ENCODE measurements at places on chromosomes 2 and 18. TPM values are rescaled to one million over a fixed set of nuclear protein-coding genes. Genes with fewer than 3 reads are reported as not detected.

Gene ZBTB7C
- total RNA-seq, result 1.8 TPM

Gene ALLC
- total RNA-seq, result 0.57 TPM

Gene WDR7
- 26.5 TPM for total RNA-seq

Gene MC2R
- total RNA-seq, result not detected

Gene KLHL30
- total RNA-seq, result 28.9 TPM

Gene ANKRD53
- total RNA-seq, result 3.1 TPM

Gene TEX44
- total RNA-seq, result not detected

Gene RNU2-63P
- not detected for total RNA-seq

Gene HOXD11
- total RNA-seq, result not detected

Gene RNF149
- 40.6 TPM for total RNA-seq

Gene FAM228A
- 1.6 TPM for total RNA-seq

Gene RUFY4
- total RNA-seq, result not detected

Gene TDRD15
- not detected for total RNA-seq

Gene MC5R
- total RNA-seq, result not detected

Gene EFEMP1
- 133 TPM for total RNA-seq

Gene MYL1
- total RNA-seq, result not detected

Gene KRTCAP3
- total RNA-seq, result 0.82 TPM

Gene RBBP8
- total RNA-seq, result 9.7 TPM

Gene TUBA4B
- total RNA-seq, result not detected

Gene ANTXR1
- total RNA-seq, result 47.9 TPM

Gene NAB1
- 58.8 TPM for total RNA-seq

Gene FER1L5
- 0.15 TPM for total RNA-seq

Gene AGXT
- total RNA-seq, result not detected

Gene CSRNP3
- total RNA-seq, result 6.1 TPM

Gene PHLPP1
- 4.9 TPM for total RNA-seq

Gene TXNDC2
- total RNA-seq, result 0.23 TPM

Gene RNF144A
- 10.3 TPM for total RNA-seq

Gene ERICH2
- total RNA-seq, result 5.2 TPM

Gene VIT
- 10.2 TPM for total RNA-seq

All from right cardiac atrium (tissue), 5 donors.